GM18507 (cell line): ENCODE measurements at places on chromosomes 7 and 10.
A peak's percentile ranks its signal among the peaks of the same experiment; 100 is the strongest.

DNA sequence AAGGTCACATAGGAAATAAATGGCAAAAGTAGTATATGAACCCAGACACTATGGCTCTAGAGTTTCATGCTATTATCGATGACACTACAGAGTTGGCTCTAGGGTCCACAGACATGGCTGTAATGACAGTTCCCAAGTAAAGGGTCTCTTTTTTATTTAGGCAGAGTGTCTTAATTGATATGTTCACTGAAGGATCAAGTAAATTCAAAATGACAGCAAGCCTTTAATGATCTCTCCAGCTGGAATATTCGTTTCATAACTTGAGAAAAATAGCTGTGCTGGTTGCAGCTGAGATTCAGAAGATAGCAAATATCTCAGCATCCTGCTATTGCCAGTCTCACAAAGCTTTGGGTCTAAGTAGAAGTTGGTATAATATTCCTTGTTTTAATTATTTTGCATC is 333.6 kb upstream of the MAGI2 start:
- no peak for DNase-seq

DNA sequence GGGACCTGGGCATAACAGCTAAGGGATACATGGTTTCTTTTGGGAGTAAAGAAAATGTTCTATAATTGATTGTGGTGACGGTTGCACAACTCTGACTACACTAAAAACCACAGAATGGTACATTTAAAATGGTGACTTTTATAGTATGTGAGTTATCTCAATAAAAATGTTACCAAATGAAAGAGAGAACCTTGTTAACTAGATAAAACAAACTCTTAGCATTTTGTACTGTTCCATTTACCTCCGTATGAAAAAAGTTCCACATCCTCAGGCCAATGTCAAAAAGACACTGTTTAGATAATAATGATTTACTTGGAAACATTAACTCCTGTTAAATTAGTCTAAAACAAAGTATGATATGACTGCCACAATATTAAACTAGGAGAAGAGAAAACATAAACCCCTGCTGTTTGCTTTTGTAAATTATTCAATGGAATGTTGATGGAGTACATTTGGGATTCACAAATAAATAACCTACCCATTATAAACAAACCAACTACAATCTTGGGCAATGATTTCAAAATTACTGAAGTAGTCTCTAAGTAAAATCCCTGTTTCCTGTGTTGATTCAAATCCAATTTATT is 60.7 kb downstream of the SMURF1 start:
- DNase-seq, result no peak

GRCh38 chr10:117237401-117237991 is 3.4 kb upstream of the SLC18A2 start:
- DNase-seq, result no peak

GRCh38 chr10:30581779-30582380 is 47.7 kb downstream of the LYZL2 start:
- DNase-seq, result peak; percentile 20

GRCh38 chr10:1120801-1121211 is 64.6 kb downstream of the WDR37 start:
- no peak for DNase-seq

- DNase-seq, result no peak
Observed at GRCh38 chr7:151518105-151518946, 1.4 kb downstream of the RHEB start.

GRCh38 chr7:81638198-81638597 is 131.6 kb downstream of the HGF start:
- no peak for DNase-seq

DNA sequence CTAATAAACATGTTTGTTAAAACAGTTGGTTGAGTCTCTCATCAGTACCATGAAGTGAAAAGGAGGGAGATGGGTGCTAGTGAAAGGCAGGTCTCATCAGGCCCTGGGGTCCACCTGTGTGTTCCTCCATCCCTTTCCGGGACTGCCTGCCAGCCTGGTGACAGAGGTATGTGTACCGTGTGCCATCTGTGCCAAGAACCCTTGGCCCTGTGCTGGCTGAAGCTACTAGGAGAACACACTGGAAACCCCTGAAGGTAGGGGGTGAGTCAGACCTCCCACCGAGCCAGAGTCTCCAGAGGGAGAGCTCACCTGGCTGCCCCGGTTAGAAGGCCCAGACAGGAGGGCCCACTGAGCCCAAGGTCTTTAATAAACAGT is 2.3 kb downstream of the DDIT4 start:
- DNase-seq, result no peak

GRCh38 chr10:23556727-23557440 is 118.0 kb downstream of the OTUD1 start:
- no peak for DNase-seq

DNA sequence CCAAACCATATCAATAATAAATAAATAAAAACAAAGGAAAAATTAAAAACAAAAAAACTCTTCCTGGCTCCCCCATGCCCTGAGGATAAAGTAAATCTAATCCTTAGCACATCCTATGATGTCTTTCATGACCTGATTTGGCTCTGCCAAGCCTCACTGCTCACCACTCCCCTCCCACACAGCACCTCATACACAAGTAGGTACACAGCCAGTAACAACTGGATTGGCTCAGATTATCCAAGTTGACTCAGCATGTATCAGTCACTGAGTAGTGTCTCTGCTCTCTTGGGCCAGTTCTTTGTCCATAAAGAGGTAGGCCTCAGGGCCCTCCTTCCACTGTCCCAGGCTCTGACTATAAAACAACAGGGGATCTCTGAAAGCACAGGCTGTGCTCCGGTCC is 99.6 kb downstream of the STRA8 start:
- DNase-seq, result no peak

- no peak for DNase-seq
Observed at GRCh38 chr10:33489501-33490176, 155.2 kb upstream of the NRP1 start.

DNA sequence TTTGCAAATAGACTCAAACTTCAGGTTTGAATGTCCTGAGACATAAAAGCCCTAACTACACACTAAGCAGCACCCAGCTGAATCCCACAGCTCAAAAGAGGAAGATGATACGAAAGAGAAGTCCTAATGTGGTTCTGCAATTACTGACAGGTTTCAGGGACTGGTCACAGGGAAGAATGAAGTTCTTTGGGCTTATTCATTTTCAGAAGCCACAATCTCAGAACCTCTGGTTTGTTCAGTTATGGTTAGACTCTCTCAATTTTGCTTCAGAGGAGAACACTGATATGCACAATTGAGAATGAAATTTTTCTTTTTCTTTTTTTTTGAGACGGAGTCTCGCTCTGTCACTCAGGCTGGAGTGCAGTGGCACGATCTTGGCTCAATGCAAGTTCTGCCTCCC is 94.6 kb upstream of the FAM180A start:
- peak; percentile 7 for DNase-seq

DNA sequence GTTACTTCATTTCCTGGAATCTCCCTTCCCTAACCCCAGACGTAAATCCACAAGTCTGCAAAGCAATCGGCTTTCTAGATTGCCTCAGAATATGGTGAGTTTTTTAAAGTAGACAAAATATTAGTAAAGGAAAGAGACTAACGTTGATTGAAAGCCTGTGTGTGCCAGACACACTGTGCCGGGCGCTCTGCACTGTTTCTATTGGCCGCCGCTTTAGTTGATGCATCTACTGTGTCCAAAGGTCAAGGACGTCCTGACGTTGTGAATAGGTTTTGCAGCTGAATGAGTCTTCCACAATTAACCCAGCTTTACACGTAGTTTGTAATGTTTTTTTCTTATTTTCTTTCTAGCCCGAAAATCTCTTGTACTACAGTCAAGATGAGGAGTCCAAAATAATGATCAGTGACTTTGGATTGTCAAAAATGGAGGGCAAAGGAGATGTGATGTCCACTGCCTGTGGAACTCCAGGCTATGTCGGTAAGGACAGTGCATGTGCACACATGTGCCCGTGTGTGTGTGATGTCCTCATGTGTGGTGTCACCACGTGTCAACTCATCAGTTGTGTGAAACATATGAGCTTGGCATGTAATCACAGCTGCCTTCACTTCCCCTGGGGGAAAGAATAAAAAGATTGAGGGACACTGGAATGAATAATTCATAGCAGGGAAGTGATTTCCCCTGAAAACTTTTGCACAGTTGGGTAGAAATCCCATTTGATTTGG is 232.0 kb downstream of the CCDC3 start:
- DNase-seq, result no peak

GRCh38 chr10:11909618-11910017 is 86.5 kb downstream of the PROSER2 start:
- no peak for DNase-seq

DNA sequence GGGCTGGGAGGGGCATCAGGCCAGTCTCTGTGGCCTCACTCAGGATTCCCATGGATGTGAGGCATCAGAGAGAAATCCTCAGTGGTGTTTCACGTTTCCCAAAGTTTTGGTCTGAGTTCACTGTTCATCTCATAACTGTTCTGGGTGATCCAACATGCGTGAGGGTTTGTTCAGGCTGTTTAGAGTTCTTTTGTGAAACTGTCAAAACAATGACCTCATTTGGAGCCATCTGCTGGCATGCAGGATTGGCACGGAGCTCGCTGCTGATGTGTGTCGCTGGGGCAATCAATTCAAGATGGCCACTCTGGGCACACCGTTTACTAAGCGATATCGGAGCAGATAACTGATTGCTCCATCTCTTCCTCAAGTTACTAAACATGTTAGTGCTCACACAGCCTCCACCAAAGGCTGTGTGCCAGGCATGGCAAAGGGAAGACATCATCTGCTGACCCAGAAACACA is 365.6 kb downstream of the WDR11 start:
- DNase-seq, result no peak

DNA sequence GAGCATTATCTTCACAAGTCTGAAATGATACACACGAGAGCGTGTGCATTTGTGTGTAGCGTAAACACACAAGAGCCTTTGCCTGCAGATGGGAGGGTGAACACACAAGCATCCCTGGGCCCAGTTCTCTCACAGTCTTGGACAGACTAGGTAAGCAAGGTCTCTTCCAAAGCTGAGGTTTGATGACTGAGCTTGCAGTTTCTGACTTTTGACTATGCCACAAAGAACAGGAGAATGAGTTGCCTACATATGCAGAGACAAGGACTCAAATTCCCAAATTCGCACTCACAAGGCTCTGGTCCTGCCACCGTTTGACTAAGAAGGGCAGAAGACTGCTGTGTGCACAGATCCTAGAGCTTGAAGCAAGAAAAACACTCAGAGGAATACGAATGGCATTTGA is 55.8 kb downstream of the FAM53B start:
- DNase-seq, result no peak

- no peak for DNase-seq
Observed at GRCh38 chr7:16660702-16661464, 14.9 kb downstream of the BZW2 start.

DNA sequence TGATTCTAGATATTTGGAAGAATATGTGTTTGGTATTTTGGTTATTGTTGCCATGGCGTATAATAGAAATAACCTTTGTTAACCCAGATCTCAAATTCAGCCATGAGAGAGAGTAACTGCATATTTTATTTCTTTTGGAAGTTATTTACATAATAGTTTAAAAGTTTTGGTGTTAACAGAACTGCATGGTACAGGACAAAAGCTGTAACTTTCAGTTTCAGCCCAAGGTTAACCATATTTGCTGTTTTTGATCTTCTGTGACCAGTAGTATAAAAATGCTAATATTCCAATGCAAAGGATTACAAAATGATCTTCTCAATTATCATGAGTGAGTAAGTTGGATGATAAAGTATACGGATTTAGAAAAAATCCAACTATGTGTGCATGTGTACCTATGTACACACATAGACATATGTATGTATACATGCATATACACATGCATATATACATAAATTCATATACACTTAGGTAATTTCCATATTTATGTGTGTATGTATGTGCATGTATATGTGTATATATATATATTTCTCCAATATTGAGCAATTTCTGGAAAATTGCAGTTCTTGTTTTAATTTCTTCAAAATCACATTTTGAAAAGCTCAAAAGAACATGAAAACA is 38.0 kb upstream of the PIP4K2A start:
- no peak for DNase-seq

GRCh38 chr10:13767676-13768178 is 181.0 kb downstream of the PRPF18 start:
- DNase-seq, result no peak

DNA sequence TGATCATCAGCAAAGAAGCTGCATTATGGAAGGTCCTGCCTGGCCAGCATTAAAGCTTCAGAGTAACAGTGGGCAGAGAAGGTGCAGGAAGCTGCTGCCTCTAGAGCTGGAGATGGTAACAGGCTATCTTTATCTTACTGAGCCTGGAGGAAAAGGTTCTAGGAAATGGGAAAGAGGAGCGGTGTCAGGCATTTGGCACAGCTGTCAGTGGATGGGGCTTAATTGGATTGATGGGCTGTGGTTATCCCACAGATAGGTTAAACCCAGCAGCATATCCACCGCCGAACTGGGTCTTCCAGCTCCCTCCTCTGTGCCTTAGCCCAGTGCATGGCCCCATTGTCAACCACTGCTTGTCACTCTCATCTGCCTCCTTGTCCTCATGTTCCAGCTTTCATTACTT is 127.6 kb downstream of the CCNY start:
- DNase-seq, result no peak

- no peak for DNase-seq
Observed at GRCh38 chr7:135111379-135111778, 36.5 kb upstream of the TMEM140 start.

- DNase-seq, result no peak
Observed at GRCh38 chr7:214410-215212, 22.2 kb downstream of the FAM20C start.

DNA sequence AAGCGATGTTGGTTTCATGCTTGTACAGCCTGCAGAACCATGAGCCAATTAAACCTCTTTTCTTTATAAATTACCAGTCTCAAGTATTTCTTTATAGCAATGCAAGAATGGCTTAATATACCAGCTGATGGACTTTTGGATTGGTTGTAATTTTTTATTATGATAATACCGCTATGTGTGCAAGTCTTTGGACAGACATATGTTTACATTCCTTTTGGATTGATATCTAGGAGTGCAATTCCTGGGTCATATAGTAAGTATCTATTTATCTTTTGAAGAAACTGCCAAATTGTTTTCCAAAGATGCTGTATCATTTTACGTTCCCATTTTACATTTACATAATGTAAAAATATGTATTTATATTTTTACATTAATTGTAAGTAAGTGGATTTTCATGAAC is 81.2 kb upstream of the PIP4K2A start:
- DNase-seq, result no peak

- DNase-seq, result no peak
Observed at GRCh38 chr10:132302421-132303310, 5.1 kb downstream of the STK32C start.

GRCh38 chr7:156378806-156379205 is 261.8 kb upstream of the RNF32 start:
- DNase-seq, result no peak

DNA sequence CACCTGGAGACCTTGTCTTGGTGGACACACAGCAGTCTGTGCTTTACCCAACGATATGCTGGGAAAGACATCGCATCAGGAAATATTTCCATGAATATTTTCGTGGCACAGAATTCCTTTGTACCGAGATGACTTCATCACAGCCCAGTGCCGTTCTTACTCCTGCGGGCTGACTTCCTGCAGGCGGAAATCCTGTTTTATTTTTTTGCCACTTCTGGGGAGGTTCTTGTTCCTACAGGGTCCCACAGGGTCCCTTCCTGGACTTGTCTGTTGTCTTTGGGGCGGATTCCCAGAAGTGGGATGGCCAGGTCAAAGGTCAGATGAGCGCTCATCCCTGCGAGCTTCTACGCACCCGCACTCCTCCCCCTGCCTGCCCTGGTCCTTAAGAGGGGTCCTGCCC is 86.5 kb downstream of the DNAJB6 start:
- DNase-seq, result no peak
